ENCODE measurements at places on chromosomes 12 and 14. TPM values are rescaled to one million over a fixed set of nuclear protein-coding genes. Genes with fewer than 3 reads are reported as not detected.

ACSM4 gene
- total RNA-seq: not detected

GRCh38 chr12:12606781-12607589 is 4.7 kb upstream of the CREBL2 start:
- no peaks in the 10 kb centered on the region for H3K27me3 ChIP-seq
- H3K36me3 ChIP-seq: no peaks in the 10 kb centered on the region
- peaks cover 17% of the 10 kb centered on the region for H3K4me1 ChIP-seq
- peak overlapping the region; percentile 29 for H3K27ac ChIP-seq
- DNase-seq: no peak

DNA sequence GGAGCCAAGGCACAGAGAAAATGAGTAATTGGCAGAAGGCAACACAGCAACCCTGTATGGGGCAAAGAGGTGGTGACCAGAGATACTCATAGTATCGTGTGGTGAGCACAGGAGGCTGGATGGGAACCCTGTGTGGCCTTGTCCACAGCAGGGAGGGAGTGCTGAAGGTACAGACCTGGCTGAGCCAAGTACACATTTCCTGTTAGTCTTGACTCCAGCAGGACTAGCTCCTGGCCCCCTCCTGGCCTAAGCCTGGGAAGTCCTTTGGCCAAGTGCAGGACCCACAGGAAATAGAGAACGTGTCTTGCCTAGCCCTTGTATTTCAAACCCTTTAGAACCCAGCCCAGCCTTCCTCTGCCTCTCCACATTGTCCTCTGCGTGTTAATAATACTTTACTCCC is 289.8 kb upstream of the PWP1 start:
- H3K36me3 ChIP-seq: no peaks in the 10 kb centered on the region
- no peak overlapping the region for H3K4me3 ChIP-seq
- DNase-seq: no peak
- H3K27ac ChIP-seq: no peak overlapping the region
- peaks cover 4% of the 10 kb centered on the region for H3K27me3 ChIP-seq

GRIN2B gene
- total RNA-seq: not detected

- H3K27ac ChIP-seq: no peak overlapping the region
- H3K4me1 ChIP-seq: peaks cover 7% of the 10 kb centered on the region
- H3K27me3 ChIP-seq: no peaks in the 10 kb centered on the region
- no peaks in the 10 kb centered on the region for H3K36me3 ChIP-seq
- no peak overlapping the region for H3K4me3 ChIP-seq
- no peak for DNase-seq
Measured at GRCh38 chr14:70879448-70879847, 27.8 kb upstream of the PCNX1 start.

TGFB3 gene
- total RNA-seq: 200 TPM

OVCH1 gene
- 0.89 TPM for total RNA-seq

CCDC88C gene
- 3.6 TPM for total RNA-seq

GRCh38 chr12:46376579-46376978 is 4.0 kb upstream of the SLC38A2 start:
- DNase-seq: no peak
- peaks cover 15% of the 10 kb centered on the region for H3K4me1 ChIP-seq
- no peak overlapping the region for H3K4me3 ChIP-seq
- H3K27me3 ChIP-seq: no peaks in the 10 kb centered on the region
- no peak overlapping the region for H3K27ac ChIP-seq
- peaks cover 7% of the 10 kb centered on the region for H3K36me3 ChIP-seq

GRCh38 chr12:104305349-104305748 is 1.8 kb downstream of the EID3 start:
- H3K36me3 ChIP-seq: peaks cover 5% of the 10 kb centered on the region
- peaks cover 60% of the 10 kb centered on the region for H3K4me1 ChIP-seq
- peak overlapping the region; percentile 49 for H3K27ac ChIP-seq
- H3K27me3 ChIP-seq: no peaks in the 10 kb centered on the region
- no peak for DNase-seq

SLC2A3 gene
- 75.2 TPM for total RNA-seq

APOF gene
- total RNA-seq: not detected

DNA sequence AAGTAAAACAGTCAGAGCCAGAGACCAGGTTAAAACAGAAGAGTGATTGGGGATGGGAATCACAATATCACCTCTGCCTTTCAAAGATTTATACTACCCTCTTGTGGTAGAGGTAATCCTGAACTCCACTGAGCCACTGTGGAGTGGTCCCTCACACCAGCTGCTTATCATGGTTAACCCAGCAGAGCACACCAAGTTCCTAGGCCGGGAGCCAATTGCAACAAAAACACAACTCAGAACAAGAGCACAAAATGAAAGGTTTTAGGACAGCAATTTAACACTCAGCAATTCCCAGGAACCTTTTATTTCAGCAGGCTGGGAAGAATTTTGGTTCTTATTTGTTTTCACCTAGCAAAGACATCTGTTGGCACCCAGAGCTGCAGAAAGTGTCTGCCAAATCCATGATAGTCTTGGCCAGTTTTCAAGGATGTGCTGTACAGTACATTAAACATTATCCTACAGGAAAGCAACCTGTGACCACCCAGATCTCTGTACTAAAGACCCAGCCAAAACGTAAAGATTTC is 220.5 kb upstream of the ATXN7L3B start:
- H3K27ac ChIP-seq: peak overlapping the region; percentile 66
- DNase-seq: no peak
- no peak overlapping the region for H3K4me3 ChIP-seq
- H3K36me3 ChIP-seq: no peaks in the 10 kb centered on the region

DDN gene
- total RNA-seq: 0.10 TPM

KRT7 gene
- total RNA-seq: 277 TPM

DNA sequence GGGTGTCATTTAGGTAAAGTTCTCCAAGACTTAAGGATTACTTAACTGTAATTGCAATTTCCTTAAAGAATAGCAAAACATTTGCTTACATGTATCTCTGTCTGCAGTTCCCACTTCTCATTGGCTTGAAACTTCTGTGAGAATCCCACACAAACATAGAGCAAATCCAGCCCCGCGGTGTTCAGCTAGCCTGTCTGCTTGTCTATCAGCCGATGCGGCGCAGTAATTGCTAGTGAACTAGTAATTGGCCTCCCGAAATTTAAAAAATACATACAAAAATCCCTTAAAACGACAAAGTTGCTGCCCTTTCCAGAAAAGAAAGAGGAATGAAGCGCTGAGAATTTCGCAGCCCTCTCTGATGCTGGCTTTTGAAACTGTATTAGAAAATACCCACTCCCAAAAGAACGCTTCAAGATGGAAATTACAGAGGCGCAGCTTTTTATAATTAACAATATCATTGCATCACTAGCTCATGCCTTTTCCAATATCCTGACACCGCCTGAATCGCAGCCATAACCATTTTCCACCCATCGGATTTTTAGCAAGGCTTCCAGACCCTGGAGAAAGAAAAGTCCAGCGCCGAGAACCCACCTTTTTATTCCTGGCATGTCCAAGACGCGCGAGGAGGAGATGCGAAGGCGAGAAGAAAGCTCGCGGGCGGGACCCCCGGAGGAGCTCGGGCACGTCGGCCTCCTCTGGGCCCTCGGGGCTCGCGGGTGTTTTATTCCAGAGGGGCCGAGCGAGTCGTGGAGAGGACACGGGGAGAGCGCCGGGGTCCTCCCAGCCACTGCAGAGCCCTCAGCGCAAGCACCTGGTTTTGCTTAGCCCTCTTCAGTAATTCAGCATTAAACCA is 646 bp downstream of the FBLN5 start:
- peaks cover 51% of the 10 kb centered on the region for H3K4me1 ChIP-seq
- no peak for DNase-seq
- H3K27ac ChIP-seq: peak overlapping the region; percentile 95
- H3K27me3 ChIP-seq: no peaks in the 10 kb centered on the region
- peaks cover 21% of the 10 kb centered on the region for H3K36me3 ChIP-seq

GRCh38 chr12:131380965-131381705 is 329.8 kb upstream of the SFSWAP start:
- H3K4me1 ChIP-seq: no peaks in the 10 kb centered on the region
- H3K4me3 ChIP-seq: no peak overlapping the region
- DNase-seq: peak; percentile 74
- peaks cover 35% of the 10 kb centered on the region for H3K27me3 ChIP-seq
- no peaks in the 10 kb centered on the region for H3K36me3 ChIP-seq

- peaks cover 25% of the 10 kb centered on the region for H3K4me1 ChIP-seq
- H3K27me3 ChIP-seq: no peaks in the 10 kb centered on the region
- no peak overlapping the region for H3K4me3 ChIP-seq
- no peaks in the 10 kb centered on the region for H3K36me3 ChIP-seq
- DNase-seq: no peak
Measured at GRCh38 chr14:103534576-103535061, 5.6 kb downstream of the TRMT61A start.

ADAM21 gene
- 0.15 TPM for total RNA-seq

DNA sequence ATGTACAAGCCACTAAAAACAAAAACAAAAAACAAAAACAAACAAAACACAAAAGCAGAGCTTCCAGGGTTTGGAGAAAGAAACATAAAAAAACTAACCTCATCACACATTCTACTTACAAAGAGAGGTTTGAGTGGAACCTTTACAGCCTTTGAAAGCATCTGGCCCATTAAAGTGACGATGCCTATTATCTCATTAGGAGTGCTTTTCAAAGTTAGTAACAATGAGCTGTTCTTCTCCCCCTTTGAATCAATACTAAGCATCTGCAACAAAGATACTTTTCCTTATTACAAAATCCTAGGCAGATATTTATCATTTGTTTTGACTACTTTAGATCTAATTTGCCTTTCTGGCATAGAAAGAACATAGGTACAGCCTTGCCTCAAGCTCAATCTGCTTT is 217.3 kb downstream of the PPM1H start:
- no peaks in the 10 kb centered on the region for H3K27me3 ChIP-seq
- H3K27ac ChIP-seq: no peak overlapping the region
- peaks cover 53% of the 10 kb centered on the region for H3K4me1 ChIP-seq

TROAP gene
- total RNA-seq: 4.0 TPM

- no peak for DNase-seq
- no peak overlapping the region for H3K4me3 ChIP-seq
- H3K36me3 ChIP-seq: no peaks in the 10 kb centered on the region
- no peak overlapping the region for H3K27ac ChIP-seq
- peaks cover 7% of the 10 kb centered on the region for H3K4me1 ChIP-seq
Measured at GRCh38 chr12:29176941-29177340, 27.9 kb downstream of the FAR2 start.

DNA sequence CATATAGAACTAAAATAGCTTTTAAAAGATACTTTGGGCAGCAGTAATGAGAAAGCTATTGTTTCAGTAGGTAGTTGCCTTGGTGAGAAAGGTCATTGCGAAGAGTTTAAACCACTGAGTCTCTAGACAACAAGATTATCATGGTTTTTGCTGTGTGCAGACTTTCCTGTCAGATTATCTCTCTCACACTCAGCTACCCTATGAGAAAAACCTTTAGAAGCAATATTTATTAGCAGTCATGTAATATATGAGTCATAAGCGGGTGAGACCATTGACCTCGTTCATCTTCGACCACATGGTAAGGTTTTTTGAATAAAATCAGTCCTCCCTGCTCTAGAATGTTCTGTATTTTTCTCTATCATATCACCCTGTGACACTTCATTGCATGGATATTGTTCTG is 59.9 kb downstream of the GPR65 start:
- H3K27me3 ChIP-seq: no peaks in the 10 kb centered on the region
- no peak overlapping the region for H3K27ac ChIP-seq
- no peaks in the 10 kb centered on the region for H3K36me3 ChIP-seq
- no peak overlapping the region for H3K4me3 ChIP-seq

BIN2 gene
- total RNA-seq: not detected

DNA sequence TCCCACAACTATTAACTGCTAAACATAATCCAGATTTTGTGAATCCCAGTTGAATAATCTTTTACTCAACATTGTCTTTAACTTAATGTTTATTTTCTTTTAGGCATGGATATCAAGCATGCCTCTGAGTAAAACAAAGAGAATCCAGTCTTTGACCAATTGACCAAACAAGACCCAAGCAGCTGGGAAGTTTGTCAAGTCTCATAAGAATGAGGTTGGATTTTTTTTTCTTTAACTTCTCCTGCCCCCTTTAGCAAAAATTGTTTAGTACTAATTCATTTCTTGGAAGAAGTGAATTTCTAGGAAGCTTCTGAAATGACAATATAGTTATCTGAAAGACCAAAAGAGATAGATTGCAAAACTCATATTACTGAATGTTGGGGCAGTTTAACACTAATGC is 89.9 kb downstream of the OTOGL start:
- no peaks in the 10 kb centered on the region for H3K36me3 ChIP-seq
- H3K27me3 ChIP-seq: no peaks in the 10 kb centered on the region
- no peak overlapping the region for H3K27ac ChIP-seq
- no peak overlapping the region for H3K4me3 ChIP-seq

GRCh38 chr12:92745856-92746550 is 43.2 kb downstream of the PLEKHG7 start:
- H3K27ac ChIP-seq: peak overlapping the region; percentile 93
- no peaks in the 10 kb centered on the region for H3K27me3 ChIP-seq
- H3K36me3 ChIP-seq: no peaks in the 10 kb centered on the region
- H3K4me1 ChIP-seq: peaks cover 22% of the 10 kb centered on the region

RPGRIP1 gene
- total RNA-seq: not detected

MAP3K9 gene
- total RNA-seq: 3.0 TPM

RNASE11 gene
- total RNA-seq: not detected

- no peak for DNase-seq
- no peak overlapping the region for H3K4me3 ChIP-seq
- H3K4me1 ChIP-seq: no peaks in the 10 kb centered on the region
- no peaks in the 10 kb centered on the region for H3K36me3 ChIP-seq
Measured at GRCh38 chr14:34003082-34003668, 52.3 kb upstream of the EGLN3 start.

GRCh38 chr12:9756170-9756569 is 4.5 kb downstream of the CD69 start:
- H3K4me1 ChIP-seq: no peaks in the 10 kb centered on the region
- H3K4me3 ChIP-seq: no peak overlapping the region
- H3K36me3 ChIP-seq: no peaks in the 10 kb centered on the region
- no peak overlapping the region for H3K27ac ChIP-seq
- no peak for DNase-seq
- no peaks in the 10 kb centered on the region for H3K27me3 ChIP-seq

GRCh38 chr14:37469650-37470049 is 125.4 kb downstream of the FOXA1 start:
- no peaks in the 10 kb centered on the region for H3K4me1 ChIP-seq
- H3K36me3 ChIP-seq: peaks cover 2% of the 10 kb centered on the region
- no peak for DNase-seq
- H3K27ac ChIP-seq: no peak overlapping the region

DNA sequence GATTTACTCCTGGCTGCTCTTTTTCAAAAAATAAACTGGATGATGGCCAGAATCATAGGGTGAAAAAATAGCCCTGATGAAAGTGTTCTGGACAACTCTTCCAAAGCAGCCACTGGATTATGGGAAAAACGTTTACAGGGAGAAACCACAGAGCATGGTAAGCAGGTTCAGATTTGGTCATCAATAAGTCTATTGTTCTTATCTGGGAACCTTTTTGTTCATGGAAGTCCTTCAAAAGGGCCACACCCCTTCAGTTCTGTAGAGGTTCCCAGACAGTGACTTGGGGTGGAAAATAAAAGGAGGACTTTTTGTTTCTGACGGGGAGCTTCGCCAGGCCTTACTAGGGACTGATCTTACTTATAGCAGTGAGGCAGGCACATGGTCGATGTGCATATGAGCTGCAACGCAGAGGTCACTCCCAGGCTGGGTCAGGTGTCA is 117.4 kb upstream of the SLC38A2 start:
- DNase-seq: no peak
- peaks cover 52% of the 10 kb centered on the region for H3K4me1 ChIP-seq
- H3K4me3 ChIP-seq: no peak overlapping the region
- H3K36me3 ChIP-seq: peaks cover 2% of the 10 kb centered on the region
- H3K27ac ChIP-seq: peak overlapping the region; percentile 9

Measured in chondrocyte (in vitro differentiated cells).